NB4 (cell line): ENCODE measurements at places on chromosomes 5 and 9.
A peak's percentile ranks its signal among the peaks of the same experiment; 100 is the strongest.

DNA sequence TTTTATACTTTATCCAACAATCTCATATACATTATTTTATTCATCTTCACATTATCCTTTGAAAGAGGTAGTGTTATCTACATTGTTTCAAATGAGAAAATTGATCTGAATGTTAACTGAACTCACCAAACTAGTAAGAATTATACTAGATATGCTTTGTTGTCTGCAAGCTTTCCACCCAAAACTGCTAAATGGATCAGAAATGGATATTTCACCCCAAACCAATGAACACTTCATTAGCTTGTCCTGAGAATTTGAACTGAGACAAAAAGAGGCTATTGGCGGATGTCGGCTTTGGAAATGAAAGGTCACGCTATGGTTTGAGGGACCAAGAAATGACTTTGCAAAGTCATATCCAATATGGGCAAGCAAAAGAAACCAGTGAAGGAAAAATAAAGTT is 201.9 kb upstream of the TRPM3 start:
- DNase-seq: no peak

DNA sequence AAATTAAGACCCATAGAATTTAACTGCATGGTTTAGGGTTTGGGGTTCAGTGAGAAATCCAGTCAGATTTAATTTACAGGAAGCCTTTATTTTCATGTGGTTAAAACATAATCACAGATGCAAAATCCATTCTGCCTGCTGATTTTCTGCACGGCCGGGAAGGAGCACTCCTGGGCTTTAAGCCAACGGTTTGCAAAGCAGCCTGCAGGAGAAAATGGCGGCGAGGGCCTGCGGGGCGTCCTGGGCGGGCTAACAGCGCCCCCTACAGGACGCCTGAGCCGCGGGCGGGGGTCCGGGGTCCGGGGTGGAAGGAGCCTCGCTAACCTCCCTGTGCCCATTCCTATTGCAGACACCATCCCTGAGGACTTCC is 47.6 kb downstream of the THBS4 start:
- peak; percentile 66 for DNase-seq

GRCh38 chr9:128276574-128277270 is 646 bp downstream of the SWI5 start:
- no peak for DNase-seq

DNA sequence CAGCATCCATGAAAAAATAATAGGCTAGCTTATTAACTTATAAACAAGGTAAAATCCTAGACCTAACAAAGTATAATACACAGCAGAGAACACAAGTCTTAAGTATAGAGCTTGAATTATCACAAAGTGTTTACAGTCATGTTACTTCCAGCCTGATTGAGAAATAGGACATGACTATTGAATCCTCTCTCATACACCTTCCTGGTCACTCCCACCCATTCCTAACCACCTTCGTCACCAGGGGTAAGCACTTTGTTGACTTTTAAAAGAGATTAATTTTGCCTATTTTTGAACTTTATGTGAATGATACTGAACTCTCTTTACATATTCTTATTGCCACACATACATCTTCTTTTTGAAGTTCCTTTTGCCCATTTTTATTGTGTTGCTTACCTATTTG is 325.8 kb downstream of the PJA2 start:
- no peak for DNase-seq

DNA sequence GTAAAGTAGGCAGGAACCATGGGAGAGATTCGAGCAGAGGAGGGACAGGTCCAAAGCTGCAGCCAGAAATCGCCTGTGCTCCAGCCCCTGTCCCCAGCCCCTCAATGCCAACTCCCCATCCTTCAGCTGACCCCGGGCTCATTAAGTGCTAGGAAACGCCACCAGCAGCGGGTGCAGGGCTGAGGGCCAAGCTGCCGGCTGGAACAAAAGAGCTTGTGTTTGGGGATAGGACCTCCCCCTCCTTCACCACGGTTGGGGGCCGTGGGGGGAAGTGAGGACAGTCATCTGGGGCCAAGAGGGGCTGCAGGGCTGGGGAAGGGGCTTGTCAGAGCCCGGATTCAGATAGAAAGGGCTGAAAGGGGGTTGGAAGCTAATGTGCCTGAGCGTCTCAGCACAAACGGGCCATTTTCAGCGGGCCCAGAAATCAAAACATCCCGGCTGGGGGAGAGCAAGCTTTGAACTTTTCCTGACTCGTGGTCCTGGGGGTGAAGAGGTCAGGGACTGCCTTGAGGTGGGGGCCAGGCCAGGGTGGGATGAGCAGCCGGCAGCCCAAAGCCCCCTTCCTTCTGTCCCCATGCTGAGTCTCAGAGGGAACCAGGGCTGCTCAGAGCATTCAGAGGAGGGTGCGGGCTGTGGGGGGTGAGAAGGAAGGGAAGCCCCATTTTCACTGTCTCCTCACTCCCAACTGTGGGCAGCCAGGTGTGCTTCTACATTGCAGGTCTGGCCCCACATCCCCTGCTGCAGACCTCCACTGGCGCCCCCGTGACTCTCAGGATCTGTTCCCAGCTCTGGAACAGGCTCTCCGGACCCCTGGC is 69.4 kb upstream of the DAB2IP start:
- no peak for DNase-seq

- DNase-seq: no peak
Observed at GRCh38 chr5:123448017-123448617, 24.9 kb upstream of the CEP120 start.

- no peak for DNase-seq
Observed at GRCh38 chr9:81546489-81546888, 142.9 kb downstream of the TLE1 start.

DNA sequence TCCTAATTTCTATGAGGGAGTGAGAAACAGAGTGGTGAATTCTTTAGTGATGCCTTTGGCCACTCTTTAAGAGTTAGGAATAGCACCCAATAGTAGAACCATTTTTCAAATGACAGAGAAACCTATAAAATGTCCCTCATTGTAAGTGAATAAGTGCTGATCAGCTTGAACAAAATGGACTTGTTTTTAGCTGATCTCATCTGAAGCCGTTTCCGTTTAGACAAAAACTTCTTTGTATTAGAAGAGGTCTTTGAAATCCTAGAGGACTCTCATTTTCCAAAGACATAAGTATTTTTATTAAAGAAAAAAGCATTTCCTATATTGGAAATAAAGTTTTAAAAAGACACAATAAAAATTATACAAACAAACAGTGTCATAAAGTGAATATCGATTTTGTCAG is 273.9 kb downstream of the ARHGEF28 start:
- DNase-seq: no peak

DNA sequence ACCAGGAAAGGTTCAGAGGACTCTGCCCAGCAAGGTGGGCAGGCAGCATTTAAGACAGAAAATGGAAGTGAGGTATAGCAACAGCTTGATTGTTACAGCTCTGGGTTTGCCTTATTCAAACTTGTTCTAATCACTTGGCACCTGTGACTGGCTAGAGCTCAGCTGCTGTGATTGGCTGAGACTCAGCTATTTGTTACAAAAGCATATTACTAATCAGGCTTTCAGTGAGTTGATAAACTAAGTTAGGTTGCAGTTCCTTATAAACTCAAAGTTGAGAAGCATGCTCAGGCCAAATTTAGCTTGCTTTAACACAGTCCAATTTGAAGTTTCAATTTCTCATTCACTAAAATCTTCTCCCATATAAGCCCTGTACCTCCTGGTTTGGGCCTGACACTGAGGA is 56.3 kb downstream of the GDA start:
- DNase-seq: no peak

DNA sequence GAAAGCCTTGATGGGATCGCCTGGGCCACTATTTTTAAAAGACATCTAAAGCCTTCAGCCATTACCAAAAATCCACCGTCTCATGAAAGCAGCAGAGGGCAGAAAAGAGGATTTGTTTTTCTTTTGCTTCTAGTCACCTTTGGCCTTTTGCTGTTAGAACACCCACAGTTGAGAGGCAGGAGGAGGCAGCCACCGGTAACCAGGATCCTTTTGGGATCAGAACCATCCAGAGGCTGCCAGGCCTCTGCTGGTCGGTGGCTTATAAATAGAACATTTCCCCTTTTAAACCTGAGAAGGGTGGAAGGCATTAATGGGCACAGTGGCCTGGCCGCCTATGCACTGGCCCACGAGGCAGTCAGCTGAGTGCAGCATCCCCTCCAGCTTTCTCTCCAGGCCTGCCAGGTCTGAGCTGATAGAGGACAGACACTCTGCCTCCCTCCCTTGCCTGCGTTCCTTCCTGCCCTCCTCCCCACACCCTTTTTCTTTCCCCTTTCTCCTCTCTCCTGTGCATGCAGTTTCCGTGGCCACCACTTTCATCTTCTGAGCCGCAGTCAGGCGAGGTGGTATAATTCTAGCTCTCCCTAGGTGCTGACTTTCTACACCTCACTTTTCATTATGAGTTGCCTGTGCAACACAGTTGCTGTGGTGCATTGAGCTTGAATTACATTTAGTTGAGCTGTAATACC is 253.4 kb downstream of the ARHGAP26 start:
- DNase-seq: no peak

DNA sequence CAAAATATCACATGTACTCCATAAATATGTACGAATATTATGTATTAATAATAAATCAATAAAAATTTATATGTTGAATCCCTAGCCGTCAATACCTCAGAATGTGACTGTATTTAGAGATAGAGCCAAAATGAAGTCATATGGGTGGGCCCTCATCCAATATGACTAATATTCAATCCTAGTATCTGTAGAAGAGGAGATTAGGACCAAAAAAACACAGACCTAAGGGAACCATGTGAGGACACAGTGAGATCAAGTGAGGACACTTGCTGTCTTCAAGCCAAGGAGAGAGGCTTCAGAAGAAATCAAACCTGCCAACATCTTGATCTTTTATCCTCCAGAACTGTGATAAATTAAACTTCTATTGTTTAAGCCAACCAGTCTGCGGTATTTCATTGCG is 3.7 kb upstream of the AMACR start:
- DNase-seq: no peak

GRCh38 chr5:176825957-176826356 is 15.6 kb downstream of the UNC5A start:
- DNase-seq: no peak

- no peak for DNase-seq
Observed at GRCh38 chr9:90002397-90003271, 397.8 kb downstream of the GADD45G start.

GRCh38 chr5:156947925-156948324 is 15.1 kb downstream of the TIMD4 start:
- DNase-seq: no peak

DNA sequence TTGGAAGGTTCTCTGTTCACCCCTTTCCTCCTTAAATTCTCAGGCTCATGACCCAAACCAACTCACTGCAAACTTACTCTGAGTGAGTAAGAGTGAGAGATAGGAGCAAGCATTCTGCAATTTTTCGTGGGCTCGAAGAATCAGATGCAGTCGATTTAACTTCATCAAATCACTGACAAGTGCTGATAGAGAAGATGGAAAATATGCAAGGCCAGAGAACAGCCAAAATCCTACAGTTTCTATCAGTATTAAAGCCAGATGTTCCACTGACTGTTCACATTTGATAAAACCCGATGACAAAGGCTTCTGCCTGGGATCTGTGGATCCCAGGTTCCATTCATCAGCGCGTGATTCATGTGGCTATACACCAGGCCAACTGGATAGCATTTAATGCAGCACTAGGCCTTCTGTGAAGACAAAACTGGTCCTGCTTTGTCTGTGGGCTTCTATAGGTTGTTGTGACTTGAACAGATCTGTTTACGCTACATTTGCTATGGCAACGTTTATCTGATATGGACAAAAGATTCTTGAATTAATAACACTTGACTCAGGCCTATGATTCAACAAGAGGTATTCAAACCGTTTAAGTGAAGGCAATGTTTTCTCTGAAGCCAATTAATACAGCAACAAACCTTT is 251.2 kb downstream of the NFIB start:
- no peak for DNase-seq

DNA sequence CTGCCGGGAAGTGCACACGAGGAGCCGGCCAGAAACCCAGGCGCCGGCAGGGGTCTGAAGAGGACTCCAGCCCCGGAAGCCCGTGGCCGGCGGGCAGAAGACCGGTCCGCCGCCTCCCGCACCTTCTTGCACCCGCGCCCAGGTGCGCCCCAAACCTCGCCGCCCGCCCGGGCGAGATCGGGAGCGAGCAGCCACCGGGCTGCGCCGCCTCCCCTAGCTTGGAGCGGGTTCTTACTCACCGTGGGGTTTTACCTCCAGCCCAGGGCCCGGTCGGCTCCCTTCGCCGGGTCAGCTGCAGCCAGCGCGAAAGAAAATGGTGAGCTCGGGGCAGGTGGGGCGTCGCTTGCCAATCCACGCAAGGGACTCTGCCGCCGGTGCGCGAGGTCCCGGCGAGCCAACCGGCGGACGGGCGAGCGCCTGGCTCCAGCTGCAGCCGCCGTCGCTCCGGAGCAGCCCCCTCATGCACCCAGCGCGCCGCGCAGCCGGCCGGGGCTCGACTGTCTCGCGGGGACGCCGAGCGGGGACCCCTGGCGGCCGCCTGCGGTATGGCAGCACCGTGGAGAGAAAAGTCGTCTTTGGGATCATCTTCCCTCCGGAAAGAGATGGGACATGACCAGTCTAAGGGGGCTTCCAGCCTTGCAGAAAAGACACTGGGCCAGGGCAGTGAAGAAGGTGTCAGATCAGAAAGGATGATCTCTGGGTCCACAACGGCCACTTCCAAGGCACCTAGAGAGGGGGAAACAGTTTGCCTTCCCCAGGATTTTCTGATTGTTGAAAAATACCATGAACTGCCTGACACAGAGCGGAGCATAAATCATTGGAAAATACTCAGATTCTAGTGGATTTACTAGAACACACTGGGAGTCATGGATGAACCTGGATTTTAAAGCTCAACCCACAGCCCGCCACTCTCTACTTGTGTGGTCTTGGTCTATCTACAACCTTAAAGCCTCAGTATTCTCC is at the start of gene MOB3B:
MOB3B (minus strand) TSS at position 499 of the 963 bp plus-strand sequence. CDS start 74,264 bp downstream, outside the sequence.
- peak; percentile 78 for DNase-seq

DNA sequence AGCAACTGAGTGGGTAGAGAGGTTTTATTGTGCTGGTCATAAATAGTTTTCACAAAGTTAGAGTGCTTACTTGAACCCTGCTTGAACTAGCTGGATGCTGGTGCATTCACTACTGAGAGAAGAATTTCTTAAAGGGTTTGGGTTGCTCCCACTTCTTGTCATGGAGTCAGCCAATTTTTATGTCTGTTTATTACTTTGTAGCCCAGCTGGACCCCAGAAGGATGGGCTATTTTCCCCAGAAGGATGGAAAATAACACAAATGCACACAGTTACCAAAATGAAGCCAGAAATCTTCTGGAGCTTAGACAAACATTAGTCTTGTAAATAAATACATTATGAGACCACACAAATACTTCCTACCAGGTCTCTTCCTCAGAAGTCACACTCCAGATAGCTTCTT is 480.8 kb upstream of the TNC start:
- no peak for DNase-seq

- DNase-seq: no peak
Observed at GRCh38 chr9:124889006-124889405, 27.1 kb downstream of the ARPC5L start.

DNA sequence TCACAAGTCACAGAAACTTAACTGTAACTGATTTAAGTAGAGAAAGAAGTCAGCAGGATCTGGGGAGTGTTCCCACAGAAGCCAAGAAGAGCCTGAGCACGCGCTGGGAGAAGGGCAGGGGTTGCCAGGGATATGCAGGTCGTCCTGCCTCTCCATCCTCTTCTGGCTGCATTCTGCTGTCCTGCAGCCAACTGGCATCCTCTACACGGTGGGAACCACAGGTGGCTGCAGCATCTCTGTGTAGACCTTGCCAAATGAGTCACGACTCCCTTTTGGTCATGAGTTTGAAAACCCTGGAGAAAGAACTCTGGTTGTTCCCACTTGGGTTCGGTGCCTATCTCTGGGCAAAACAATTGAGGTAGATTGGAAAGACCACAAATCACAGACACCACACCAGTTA is 38.4 kb upstream of the PCA3 start:
- no peak for DNase-seq

- DNase-seq: no peak
Observed at GRCh38 chr9:112772551-112772950, 22.0 kb downstream of the SNX30 start.

GRCh38 chr5:144812763-144813162 is 642.1 kb downstream of the KCTD16 start:
- no peak for DNase-seq
